ENCODE measurements at places on chromosomes 2 and 18. TPM values are rescaled to one million over a fixed set of nuclear protein-coding genes. Genes with fewer than 3 reads are reported as not detected.

The TLX2 gene
- total RNA-seq: 0.52 TPM

The GCA gene
- total RNA-seq: 11.5 TPM

DNA sequence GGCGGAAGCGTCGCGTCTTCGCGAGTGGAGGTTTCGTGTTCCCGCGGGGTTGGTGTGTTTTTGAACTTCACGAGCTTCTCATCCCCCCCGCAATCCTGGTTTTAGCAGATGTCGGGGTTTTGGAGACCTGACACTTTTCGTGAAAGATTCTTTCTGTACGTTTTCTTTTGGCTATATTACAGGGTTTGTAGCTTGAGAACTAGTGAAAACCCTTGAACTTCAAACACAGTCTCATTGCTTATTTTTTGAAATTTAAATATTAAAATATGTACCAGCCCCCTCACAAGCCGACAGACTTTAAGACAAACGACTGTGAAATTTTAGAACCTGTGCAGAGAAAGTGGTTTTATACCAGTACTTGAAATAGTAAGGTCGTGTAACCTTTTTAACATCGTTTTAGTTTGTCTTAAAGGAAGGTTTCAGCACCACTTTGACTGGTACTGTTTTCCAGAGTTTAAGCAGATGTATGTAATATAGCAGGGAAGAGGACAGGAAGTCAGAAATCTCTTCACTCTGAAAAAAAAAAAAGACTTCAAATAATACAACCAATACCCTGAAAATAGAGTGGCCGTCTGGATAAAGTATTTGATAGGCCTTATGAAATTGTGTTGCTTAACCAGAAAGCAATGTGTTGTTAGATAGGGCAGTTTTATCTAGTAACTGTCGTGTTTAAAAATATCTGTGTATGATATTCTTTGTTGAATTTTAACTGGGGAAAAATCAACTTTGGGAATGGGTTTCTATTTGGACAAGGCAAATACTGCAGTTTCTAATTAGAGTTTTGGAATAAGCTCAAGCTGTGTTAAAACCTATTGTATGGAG is 1.4 kb downstream of the SPATS2L start:
- DNase-seq: no peak

- DNase-seq: no peak
Measured at GRCh38 chr2:182946958-182947369, 80.5 kb upstream of the FRZB start.

DNA sequence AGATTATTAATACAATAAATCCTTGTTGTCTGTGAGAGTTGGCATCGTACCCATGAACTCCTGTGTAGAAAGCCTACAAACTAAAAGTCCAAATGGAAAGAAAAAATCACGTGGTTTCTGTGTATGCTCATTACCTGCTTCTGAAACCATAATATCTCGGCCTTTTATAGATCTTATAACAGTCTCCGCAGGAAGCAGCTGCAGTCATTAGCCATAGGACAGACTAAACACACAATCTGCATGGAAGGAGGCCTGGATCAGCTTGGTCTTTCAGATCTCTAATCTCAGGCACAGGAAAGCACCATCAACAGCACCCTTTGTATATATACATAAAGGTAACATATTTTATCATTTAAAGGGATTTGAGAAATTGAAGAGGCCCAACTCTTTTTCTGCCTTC is 508.9 kb upstream of the TCF4 start:
- DNase-seq: no peak

GRCh38 chr18:58525928-58526424 is 102.9 kb downstream of the ALPK2 start:
- DNase-seq: no peak
